ENCODE measurements at places on chromosomes 16 and 17. TPM values are rescaled to one million over a fixed set of nuclear protein-coding genes. Genes with fewer than 3 reads are reported as not detected.

GRCh38 chr17:74780443-74781238 lies 4.5 kb upstream of the NAT9 start:
- no peak for DNase-seq

GRCh38 chr16:78817200-78817739 lies 717.8 kb downstream of the WWOX start:
- no peak for DNase-seq

- DNase-seq, result no peak
Observed at GRCh38 chr17:75114552-75115314, 5.0 kb downstream of the ARMC7 start.

GRCh38 chr17:58302919-58303585 lies 22.3 kb upstream of the MPO start:
- DNase-seq, result peak; percentile 72

- no peak for DNase-seq
Observed at GRCh38 chr16:82264756-82265155, 94.7 kb upstream of the MPHOSPH6 start.

GRCh38 chr17:39981766-39982375 lies 1.3 kb downstream of the PSMD3 start:
- no peak for DNase-seq

DNA sequence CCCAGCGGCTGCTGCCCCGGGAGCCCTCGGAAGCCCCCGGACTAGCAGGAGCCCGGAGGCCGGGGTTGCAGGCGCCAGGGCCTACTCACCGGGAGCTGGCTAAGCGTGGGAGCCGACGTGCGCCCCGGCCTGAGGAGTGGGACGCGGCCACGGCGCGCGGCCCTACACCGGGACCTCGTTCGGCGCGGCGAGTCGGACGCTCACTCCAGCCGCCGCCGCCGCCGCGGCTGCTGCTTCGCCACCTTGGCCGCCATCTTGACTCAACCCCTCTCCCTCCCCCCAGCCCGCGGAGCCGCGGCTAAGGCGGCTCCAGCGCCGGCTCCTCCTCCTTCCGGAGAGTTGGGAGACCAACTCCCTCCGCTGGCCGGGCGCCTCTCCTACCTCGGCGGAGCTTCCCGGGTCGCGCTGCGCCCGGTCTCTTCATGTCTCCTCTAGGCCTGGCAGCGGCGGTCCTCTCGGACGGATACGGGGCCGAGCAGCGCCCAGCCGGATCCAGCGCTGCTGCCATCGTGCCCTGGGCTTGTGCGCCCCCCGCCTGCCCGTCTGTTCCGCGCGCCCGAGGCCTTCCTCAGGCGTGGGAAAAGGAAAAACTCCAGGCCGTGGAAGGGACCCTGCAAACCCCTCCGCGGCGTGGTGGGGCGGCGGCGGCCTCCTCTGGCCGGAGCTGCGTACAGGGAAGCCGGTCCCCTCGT lies at the start of gene NCOR1:
Gene NCOR1, minus strand, starts transcription at position 262 of the 692 bp plus-strand sequence. CDS start 20,965 bp downstream, outside the sequence.
- DNase-seq, result peak; percentile 94

DNA sequence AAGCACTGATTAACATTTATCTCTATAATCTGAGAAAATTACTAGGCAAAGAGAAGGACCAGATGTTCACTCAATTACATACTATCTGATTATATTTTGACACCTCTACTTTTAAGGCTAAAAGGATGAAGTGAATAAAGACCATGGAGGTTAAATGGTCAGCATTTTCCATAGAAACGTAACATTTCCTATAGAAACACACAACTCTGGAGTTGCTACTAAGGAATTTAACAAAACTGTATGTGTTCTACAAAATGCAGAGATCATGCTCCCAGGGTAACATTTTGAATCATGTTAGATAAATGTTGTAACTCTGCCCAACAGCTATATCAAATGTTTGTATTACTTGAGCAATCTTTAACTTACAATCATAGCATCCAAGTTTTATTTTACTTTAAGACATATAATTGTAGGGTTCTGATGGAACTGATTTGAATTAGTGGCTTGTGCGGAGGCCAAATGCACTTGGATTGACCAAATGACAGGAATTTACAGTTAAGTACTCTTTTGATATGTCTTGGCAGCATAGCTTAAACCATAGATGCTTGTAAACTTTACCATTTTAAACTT lies 97.7 kb downstream of the RPGRIP1L start:
- no peak for DNase-seq

DNA sequence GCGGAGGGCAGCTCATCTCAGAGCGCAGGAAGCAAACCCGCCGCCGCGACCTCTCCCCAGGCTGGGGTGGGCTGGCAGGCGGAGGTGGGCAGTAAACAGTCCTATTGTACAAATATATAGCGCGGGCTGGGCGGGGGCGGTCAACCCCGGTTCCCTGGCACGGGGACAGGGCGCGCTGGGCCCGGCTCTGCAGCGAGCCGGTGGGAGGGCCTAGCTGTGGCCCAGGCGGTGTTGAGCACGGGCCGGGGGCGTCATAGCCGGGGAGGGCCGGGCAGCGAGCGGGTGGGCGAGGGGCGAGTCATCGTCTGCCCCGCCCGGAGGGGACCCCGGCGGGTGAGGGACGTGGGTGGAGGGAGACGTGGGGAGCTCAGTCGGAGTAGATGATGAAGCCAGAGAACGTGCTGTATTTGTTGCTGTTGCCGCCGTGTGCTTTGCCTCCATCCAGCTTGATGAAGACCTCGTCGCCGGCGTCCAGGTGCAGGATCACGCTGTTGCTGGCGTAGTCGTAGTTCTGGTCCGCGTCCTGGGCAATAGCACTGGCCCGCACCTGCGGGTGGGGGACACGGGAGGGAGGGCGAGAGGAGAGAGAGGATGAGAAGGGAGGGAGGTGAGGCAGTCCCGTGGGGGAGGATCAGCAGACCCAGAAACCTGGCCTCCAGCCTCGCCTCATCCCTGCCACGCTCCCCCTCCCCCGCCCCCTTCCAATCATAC lies 8.1 kb downstream of the C1QL1 start:
- DNase-seq, result no peak

DNA sequence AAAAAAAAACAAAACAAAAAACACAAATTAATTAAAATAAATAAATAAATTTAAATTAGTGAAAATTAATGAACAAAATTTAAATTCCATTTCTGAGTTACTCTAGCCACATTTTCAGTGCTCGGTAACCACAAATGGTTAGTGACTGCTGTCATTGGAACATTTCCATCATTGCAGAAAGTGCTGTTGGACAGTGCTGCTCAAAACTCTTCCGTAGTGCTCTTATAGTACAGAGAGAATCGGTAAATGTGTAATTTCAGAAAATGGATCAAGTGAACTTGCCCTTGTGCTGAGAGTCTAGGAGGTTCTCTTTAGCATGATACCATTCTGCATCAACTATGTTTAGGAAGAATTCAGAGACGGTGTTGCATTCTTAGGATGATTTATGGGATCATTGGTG lies 23.7 kb downstream of the ZNRF1 start:
- no peak for DNase-seq

GRCh38 chr17:79738643-79739042 lies 7.9 kb downstream of the ENPP7 start:
- DNase-seq, result no peak

Gene TNFSF13
- total RNA-seq, result 25.3 TPM

Gene KRTAP3-1
- total RNA-seq, result not detected

Gene KRT34
- total RNA-seq, result not detected

Gene TANGO6
- total RNA-seq, result 15.7 TPM

Gene FLII
- total RNA-seq, result 528 TPM

Gene TAT
- not detected for total RNA-seq

Gene DPEP3
- not detected for total RNA-seq

Gene HOXB8
- total RNA-seq, result not detected
